Omental fat pad (tissue), 4 donors: ENCODE measurements at places on chromosomes 13 and 19.

- no peak for DNase-seq
Observed at GRCh38 chr19:2974342-2975041, 2.9 kb upstream of the TLE6 start.

DNA sequence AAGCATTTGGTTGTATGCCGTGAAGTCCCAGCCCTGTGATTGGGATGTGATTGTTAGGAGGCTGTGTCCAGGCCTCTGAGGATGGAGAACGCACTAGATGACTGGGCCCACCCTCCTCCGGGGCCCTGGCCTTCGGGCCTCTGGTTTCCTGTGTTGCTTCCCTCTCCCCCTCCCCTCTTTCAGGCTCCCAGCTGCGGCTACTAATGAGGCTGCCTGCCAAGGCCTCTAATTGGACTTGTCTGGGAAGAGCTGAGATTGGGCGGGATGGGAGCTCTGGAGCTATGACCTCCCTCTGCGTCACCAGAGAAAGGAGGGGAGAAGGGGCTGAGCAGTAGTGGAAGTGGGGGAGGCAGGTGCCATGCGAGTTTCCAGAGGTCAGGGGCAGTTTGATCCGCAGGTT, 9.9 kb downstream of the PTH2 start:
- no peak for DNase-seq

GRCh38 chr13:36344173-36344572, 2.0 kb downstream of the SPART start:
- no peak for DNase-seq

DNA sequence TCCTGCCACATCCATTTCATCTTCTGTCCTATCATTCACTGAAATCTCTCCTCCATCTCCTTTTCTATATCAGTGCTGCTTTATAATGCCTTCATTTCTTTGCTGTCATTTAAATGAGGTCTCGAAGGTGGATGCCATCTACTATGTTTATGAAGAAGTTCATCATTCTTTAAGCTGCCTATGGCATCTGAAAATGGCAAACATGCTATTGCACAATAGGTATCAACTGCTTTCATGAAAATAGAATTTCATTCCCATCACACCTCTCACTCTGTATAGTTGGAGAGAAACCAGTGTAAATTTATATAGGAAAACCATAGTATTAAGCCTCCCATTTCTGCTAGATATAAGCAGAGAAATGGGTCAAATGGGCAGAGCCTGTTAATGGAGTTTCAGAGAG, 100.2 kb downstream of the FGF9 start:
- DNase-seq: no peak

DNA sequence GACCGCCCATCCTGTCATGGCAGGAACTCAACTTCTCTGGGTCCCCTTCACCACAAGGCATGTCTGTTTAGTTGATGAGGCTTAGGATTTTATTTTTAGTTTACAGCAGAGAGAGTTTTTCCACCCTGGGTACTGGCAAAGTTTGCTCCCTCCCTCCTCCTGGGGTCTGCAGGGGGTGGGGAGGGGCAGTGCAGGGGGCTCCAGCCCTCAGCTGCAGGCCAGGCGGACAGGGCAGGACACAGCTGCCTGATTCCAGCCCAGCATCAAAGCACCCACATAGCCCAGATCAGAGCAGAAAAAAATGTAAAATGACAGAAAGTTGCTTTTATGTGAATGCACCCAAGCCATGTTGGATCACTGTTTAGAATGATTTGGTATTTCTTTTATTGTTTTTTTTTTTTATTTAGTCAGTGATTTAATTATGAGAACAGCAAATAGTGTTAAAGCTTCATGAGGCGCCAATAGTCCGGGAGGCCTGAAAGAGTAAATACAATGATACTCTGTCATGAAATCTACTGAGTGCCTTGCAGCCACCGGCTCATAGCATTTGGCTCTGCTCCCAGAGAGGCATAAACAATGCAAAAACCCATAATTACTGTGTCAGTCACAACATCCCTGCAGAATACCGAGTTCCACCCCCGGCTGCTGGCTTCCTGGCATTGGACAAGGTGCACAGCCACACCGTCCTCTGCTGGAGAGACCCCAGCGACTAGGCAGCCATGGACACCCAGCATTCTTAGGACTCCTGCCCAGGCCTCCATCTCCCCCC, 923.5 kb downstream of the UQCRFS1 start:
- DNase-seq: no peak

DNA sequence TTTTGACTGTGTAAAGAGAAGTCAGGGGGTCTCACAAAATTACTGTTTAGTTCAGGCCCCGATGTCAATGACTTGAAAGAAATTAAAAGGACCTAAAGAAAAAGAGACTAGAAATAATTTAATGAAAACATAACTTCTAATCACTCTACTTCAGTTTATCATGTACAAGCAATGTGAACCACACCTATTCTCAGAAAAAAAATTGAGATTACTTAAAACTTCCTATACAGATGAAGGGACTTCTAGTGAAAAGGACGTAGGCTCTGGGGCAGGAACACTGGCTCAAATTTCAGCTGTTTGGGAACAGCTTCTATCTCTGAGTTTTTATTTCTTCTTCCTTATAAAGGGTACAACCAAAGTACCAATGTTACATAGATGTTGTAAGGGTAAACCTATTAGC, 38.0 kb downstream of the TPT1 start:
- DNase-seq: no peak

- no peak for DNase-seq
Observed at GRCh38 chr13:21796775-21797514, 126.1 kb downstream of the FGF9 start.

DNA sequence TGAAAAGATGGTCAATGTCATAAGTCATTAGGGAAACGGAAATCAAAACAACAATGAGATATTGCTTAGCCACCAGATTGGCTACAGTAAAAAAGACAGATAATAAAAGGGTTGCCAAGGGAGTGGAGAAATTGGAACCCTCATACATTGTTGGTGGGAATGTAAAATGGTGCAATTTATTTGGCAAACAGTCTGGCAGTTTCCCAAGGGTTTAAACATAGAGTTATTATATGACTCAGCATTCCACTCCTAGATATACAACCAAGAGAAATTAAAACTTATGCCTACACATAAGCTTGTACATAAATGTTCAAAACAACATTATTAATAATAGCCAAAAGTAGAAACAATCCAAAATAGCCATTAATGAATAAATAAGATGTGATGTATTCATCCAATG, 9.9 kb upstream of the ZNF227 start:
- DNase-seq: no peak

- DNase-seq: no peak
Observed at GRCh38 chr19:1513499-1514294, 878 bp upstream of the ADAMTSL5 start.

- no peak for DNase-seq
Observed at GRCh38 chr13:108345016-108345415, 75.5 kb downstream of the TNFSF13B start.

- no peak for DNase-seq
Observed at GRCh38 chr13:52978989-52979388, 49.6 kb upstream of the OLFM4 start.

GRCh38 chr19:18230941-18231734, 4.9 kb upstream of the PDE4C start:
- DNase-seq: no peak

DNA sequence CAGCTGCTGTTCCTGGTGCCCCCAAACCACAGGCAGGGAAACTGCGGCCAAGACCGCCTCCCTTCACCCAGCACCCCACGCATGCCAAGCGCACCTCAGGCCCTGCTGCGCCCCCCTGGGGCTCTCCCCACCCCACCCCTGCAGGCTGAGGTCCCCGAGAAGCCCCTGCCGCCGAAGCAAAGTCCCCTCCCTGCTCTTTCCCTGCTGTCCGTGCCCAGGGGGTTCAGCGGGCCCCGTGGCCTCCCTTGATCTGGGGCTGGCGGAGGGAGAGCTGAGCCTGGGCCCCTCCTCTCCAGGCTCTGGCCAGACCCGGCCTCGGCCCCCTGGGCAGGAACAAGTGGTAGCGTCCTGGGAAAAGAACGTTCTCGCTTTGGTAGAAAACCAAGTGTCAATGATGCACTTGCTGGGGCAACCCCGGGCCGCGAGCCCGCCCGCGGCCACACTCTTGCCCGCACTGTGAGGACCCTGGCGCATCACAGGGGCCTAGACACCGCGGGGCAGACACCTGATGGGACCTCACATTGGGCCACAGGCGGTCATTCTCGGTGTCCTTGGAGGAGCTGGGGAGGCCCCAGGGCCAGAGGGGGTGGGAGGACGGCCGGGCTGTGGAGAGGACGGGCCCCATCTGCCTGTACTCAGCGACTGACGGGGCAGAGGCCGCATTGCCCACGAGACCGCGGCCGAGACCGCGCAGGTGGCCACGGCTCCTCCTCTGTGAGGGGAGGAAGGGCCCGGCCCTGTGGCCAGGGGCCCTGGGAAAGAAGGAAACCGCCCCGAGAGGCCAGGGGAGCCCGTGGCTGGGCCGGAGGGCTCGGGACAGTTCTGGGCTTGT, 29.0 kb downstream of the GPX4 start:
- DNase-seq: no peak

GRCh38 chr19:30028992-30029343, 86.9 kb downstream of the URI1 start:
- DNase-seq: no peak

GRCh38 chr19:51946602-51947001, 19.3 kb downstream of the ZNF613 start:
- no peak for DNase-seq
